ENCODE measurements at places on chromosomes 13 and 19.

DNA sequence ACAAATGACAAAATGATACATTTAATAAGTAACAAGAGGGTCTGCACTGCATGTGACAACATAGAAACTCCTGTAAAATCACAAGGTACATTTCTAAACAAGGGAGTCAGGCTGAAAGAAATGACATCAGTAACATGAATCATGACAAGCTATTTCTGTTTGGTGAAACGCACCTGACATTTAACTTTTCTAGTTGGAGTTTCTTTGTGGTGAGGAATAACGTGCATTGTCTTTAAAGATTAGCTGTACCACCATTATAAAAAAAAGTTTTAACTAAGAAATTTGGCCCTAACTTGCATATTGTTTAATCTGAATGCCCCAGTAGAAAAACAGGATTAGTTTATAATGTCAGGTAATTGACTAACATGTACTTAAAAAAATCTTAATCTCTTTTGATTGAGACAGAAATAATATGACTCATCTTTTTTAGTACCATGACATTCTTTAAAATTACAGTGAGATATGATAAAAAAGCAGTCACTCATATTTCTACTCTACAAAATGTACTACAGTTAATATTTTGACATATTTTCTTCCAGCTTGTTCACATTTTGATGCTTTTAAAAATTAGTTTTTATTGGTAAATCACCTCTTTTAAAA lies 418.2 kb downstream of the KLF12 start:
- no peak for DNase-seq

DNA sequence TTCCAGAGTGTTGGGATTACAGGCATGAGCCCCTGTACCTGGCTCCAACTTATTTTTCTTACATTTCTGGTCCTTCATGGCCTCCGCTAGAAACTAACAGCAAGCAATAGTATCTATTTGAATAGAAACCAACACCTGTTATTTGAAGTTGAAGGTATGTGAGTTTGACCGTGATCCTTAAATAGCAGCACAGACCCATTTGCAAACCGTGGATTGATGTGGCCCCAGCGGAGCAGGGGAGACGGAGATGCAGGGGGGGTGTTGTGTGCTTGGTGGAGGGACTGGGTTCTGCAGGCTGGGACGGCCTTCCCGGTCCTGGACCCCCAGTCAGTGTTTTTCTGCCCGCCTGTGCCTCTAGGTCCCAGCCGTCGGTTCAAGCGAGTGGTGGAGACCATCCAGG lies 16.9 kb downstream of the TMEM150B start:
- no peak for DNase-seq

DNA sequence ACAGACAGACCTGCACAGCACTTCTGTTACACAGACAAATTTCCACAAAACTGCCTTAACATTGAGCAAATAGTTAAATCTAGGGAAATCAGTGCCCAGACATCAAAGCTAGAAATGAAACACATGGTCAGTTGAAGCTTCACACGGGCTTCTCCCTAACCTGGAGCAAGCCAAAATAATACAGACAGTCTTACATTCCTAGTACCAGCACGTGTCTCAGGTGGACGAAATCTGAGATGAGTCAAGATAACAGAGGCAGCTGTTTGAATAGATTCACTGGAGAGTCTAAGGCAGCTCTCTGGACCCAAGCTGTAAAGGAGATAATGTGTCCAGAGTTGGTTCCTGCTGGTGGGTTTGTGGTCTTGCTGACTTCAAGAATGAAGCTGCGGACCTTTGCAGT lies 4.1 kb upstream of the ZNF699 start:
- no peak for DNase-seq

DNA sequence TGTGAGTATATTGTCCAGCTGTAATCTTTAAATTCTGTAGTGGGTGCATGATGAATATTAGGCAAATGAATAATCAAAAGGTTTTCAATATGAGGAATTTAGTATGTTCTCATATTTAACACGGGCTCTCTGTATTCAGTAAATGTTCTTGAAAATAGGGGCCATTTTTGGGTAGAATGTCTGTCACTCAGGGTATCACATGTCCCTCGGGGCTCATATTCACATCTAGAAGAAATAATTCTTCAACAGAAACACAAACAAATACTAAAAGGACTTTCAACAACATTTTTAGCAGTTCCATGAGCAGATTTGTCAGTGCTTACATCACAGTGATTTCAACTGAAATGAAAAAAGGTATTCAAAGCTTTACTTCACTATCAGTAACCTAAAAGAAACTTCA lies 1388.4 kb upstream of the MIR17HG start:
- no peak for DNase-seq

GRCh38 chr13:71685072-71685471 lies 181.9 kb downstream of the DACH1 start:
- DNase-seq = no peak

GRCh38 chr13:21053231-21053630 lies 8.2 kb downstream of the LATS2 start:
- DNase-seq = no peak

GRCh38 chr13:40445557-40445990 lies 220.9 kb downstream of the FOXO1 start:
- peak; percentile 8 for DNase-seq

DNA sequence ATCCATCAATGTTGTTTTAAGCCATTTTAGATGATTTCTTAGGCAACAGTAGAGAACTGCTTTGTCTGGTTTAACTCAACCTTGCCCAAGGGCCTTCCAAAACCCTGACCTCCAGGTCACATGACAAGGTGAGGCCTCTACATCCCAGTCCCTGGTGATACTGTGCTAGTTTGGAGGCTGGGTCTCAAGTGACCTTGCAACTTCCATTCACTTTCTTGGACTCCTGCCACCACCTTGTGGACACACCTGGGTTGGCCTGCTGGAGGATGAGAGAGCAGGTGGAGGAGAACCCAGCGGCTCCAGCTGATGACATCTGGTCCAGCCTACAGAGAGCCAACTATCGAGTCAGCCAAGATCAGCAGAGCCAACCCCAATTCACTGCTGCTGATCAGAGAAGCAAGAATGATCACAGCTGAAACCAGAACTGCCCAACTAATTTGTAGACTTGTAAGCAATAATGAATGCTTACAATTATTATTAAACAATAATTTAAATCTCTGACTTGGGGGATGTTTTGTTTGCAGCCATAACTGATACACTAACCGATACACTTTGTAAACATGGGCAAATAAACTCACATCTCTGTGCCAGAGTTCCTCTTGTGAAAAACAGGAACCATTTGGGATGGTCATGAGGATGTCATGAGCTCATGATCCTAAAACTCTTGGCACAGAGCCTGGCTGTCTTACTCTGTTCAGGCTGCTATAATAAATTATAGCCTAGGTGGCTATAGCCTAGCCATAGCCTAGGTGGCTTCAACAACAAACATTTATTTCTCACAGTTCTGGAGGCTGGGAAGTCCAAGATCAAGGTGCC lies 11.5 kb downstream of the FAM187B start:
- peak; percentile 69 for DNase-seq

GRCh38 chr19:43505941-43506340 lies 1.4 kb upstream of the PHLDB3 start:
- no peak for DNase-seq

- peak; percentile 1 for DNase-seq
These were observed 118.4 kb upstream of the SLC7A1 start for GRCh38 chr13:29713839-29714238.

DNA sequence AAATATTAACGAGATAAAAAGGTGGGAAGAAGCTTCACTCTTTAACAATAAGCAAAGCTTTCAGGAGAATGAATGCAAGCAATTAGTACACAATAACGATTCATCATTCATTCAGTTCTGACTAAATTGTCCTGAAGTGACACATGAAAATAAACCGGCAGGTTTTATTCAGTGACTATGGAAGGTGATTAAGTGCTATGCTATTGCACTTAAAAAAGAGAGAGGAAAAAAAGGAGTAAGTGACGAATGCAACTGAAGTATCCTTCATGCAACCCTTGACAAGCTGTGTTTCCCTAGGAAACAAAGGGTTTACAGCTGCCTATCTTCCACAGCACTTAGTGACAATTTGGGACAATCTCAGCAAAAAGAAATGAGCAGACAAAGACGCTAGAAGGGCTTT lies 1.4 kb downstream of the LIG4 start:
- no peak for DNase-seq

GRCh38 chr13:86813198-86813597 lies 858.0 kb upstream of the SLITRK5 start:
- no peak for DNase-seq

DNA sequence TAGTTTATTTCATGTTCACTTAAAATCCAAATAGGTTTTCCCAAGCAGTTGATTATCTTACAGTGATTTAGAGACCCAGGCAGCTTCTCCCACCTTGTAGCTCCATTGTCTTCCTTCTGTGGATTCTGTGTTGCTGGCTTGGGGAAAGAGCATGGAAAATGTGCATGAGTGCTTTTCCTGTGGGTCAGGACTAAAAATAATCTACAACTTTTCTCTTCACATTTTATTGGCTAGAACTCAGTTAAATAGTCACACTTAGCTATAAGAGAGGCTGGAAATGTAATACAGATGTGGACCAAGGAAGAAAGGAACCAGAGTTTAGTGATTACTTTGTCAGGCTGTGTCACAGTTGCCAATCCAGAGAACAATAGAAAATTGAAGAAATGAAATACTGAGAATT lies 198.8 kb downstream of the NBEA start:
- DNase-seq = no peak

- peak; percentile 61 for DNase-seq
These were observed 42.5 kb upstream of the SCEL start for GRCh38 chr13:77492982-77493381.

DNA sequence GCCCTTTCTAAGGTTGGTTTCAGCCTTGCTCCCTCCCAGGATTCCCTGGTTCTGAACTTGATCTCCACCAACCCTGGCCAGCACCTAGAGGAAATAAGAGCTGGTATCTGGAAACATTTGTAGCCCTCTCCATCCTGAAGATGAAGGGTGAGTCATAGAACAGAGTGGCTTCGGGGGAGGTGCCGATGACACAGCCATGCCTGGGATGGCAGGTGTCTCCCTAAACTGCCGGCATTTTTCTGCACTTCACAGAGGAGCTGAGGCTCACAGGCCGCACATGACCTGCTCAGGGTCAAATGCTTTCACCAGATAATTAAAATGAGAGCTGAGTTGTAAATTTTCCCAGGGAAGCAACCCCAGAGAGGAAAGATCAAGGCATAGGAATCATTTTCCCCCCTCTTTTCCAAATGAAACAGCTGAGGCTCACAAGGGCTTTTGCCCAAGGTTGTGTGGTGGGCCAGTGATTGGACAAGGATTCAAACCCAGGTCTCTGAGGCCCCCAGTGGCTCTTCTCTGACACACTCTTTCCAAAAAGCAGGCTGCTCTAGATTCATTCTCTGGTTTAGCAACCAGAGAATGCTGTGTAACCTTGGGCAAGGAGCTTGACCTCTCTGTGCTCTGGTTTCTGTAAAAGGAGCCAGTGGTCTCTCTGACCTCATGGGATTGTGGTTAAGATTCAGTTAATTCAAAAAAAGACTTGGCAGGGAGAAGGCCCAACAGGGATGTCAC lies 1.2 kb upstream of the SLC25A42 start:
- DNase-seq = peak; percentile 15

DNA sequence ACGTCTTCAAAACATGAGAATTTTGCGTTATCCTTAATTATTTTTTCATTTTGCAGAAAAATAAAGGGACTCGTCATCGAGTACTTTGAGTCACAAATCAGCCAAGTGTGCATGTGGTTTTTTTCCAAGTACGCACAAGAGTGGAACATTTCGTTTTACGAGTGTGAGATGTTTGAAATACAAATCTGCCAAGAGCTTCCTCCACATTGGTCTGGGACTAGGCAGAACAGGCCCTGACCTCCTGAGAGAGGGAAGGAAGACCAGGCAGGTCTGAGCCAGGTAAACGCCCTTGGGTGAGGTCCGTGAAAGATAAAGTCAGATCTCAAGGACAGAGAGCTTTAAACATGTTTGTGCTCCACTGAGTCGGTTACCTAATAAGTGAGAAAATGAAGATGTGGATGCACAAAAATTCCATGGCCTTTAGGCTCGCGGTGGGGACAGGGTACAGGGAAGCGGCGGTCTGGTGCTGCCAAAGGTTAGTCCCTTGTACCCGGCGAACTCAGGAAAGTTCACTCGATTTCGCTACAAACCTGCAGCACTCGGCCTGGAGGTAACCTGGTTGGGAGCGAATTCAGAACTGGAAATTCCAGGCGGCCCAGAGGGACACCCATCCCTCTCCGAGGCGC lies 473 bp upstream of the ITM2B start:
- DNase-seq = no peak

DNA sequence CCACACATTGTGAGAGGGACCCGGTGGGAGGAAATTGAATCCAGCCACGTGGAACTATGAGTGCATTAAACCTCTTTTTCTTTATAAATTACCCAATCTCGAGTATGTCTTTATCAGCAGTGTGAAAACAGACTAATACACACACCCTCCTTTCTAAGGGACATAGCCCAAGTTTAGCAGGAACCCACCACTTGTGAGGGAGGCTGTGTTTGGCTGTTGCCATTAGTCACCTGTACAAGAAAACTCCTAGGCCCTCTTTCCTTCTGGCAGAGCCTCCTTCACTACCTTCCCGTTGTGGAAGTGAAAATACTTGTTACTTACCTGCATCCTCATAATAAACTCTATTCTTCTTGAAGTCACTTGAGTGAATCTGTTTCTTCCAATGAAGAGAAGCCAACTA lies 76.3 kb upstream of the FARP1 start:
- DNase-seq = no peak

DNA sequence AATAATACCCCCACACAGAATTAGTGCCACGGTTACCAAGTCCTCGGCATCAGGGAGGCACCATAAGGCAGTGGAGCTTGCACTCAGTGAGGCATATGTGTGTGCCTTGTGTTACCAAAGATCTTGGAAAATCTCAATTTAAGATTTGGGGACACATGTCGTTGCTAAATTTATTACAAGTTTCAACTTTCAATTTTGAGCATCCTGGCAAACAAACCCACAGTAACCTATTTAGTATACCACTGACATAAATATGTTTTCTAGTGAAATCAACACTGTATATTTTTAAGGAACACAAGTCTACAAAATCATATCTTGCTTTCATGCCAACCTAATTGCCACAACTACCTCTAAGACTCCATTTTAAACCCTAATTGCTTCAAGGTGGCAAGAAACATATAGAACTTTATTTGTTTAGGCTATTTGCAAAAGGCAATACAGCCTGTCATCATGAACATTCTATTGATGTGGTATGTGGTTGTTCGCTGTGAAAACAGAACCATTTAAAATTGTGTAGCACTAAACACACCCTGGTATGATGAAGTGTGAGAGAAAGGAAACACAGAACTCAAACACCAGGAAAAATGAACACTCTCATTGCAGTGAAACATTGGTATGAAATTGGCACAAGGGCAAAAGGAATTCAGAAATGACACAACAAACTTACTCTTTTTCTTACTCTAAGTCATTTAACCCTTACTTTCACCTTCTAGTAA lies 531.1 kb downstream of the IRS2 start:
- no peak for DNase-seq

- no peak for DNase-seq
These were observed 1.9 kb downstream of the MAN2B1 start for GRCh38 chr19:12664406-12665280.
